ENCODE measurements at places on chromosomes 7 and 10.

DNA sequence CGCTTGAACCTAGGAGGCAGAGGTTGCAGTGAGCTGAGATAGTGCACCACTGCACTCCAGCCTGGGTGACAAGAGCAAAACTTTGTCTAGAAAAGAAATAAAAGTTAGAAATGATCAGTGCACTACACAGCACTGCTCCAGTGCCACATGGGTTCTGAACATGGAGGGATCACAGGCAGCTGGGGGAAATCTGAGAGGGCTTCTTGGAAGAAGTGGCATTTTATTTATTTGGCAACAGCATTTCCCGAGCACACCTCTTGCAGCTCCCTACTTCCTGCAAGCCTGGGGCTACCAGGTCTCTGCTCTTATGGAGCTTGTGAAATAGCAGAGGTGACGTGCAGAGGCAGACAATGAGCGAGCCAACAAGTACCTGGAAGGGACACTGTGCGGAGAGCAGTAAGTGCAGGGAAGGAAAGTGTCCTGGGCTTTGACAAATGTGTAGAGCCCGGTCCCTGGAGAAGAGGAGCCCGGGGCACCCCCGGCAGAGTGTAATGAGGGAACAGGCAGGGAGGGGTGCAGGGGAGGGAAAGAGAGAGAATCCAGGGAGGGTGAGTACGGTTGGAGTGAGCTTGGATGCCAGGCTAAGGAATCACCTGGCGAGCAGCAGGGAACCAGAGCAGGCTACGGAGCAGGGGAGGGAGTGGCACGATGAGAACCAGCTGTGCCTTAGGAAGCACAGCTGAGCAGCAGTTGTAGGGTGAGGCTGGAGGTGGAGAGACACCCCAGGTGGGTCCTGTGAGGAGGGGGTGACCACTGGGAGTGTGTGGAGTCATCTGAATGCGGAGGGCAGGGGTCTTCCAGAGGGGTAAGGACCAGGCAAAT is 104.6 kb upstream of the CTBP2 start:
- DNase-seq, result no peak

DNA sequence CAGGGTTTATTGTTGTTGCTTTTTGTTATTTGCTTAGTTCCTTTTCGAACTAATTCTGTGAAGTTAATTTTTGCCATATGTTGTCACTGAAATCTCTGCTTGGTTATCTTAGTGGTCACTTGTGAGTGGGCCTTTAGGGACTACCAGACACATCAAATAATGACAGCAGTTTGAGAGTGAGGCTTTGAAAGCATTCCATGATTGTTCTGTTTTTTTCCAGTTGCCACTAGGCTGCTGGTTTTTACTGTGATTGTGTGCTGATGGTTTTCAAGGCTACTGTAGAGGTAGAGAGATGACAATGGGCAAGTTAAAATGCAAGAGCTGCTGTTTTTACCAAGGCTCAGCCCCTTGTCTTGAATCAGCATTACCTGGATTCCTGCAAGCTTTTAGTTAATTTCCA is 20.0 kb downstream of the SEPTIN7 start:
- no peak for DNase-seq

DNA sequence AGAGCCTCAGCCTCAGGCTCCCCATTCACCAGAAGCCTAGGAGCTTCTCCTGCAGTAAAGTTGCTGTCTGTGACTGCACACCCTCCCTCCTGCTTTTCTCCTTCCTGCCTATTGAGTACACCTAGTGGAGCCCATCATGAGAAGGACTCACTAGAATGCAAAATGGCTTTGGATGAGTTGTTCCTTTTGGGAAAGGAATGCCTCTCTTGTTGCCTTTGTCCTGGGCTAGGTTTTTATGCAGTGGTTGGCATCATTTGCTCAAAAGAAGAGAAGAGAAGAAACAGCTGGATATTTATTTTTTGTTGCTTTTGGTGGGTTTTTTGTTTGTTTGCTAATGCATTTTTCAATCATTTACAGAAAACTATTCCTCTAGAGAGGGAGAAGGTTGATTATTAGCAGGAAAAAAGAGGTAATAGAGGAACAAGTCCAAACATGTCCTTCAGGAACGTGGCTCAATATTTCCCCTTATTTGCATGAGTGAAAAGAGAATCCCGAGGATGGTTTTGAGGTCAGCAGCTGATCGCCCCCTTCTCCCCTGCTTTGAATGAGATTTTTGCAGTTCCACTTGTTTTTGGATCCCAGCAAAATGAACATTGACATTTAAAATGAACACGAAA is 369.9 kb upstream of the NRP1 start:
- DNase-seq, result no peak

DNA sequence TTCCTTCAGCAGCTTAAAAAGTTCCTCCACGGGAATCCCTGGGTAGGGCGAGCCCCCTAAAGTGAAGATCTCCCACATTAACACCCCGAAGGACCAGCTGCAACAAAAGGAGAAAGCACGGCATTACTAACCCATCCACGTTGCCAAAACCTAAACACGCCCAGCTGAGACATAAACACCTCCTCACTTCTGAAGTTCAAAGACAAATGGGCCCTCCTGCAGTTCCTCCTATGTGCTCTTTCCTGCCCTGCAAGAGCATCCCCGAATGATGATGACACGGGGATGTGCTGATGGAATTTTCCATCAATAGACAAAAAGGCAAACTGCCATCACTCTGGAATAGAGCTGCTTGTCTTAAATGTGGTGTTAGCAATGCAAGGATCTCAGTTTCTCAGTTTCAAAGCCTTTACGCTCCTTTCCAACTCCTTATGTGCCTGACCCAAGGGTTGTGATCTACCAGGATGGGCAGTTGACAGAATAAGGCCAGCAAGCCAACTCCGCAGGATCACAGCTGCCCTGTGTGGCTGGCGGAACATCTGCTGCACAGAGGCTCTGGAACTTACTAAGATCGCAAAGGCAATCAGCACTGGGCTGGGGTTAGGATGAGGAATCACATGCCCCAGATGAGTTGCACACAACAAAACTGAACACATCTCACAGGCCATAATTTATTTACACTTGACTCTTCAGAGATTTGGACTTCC is 112.7 kb downstream of the FGFR2 start:
- DNase-seq, result no peak

DNA sequence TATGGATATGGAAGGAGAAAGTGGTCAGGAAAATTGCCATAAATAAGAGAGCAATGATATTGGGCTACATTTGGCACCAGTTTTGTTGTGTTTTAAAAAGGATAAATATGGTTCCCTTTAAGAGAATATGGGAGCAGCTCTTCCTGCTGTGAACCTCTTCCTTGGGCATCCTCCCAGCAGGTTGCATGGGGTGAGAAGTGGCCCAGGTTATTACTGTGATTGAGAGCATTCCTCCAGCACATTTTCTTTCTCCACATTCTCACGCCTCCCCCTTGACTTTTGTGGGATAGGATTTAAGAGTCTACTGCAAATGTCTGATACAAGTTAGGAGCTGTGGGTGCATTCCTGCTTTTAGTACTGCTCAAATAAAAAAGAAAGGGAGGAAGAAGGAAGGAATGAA is 214.8 kb downstream of the POU6F2 start:
- no peak for DNase-seq

- no peak for DNase-seq
Observed at GRCh38 chr10:4125776-4126175, 340.8 kb upstream of the KLF6 start.

DNA sequence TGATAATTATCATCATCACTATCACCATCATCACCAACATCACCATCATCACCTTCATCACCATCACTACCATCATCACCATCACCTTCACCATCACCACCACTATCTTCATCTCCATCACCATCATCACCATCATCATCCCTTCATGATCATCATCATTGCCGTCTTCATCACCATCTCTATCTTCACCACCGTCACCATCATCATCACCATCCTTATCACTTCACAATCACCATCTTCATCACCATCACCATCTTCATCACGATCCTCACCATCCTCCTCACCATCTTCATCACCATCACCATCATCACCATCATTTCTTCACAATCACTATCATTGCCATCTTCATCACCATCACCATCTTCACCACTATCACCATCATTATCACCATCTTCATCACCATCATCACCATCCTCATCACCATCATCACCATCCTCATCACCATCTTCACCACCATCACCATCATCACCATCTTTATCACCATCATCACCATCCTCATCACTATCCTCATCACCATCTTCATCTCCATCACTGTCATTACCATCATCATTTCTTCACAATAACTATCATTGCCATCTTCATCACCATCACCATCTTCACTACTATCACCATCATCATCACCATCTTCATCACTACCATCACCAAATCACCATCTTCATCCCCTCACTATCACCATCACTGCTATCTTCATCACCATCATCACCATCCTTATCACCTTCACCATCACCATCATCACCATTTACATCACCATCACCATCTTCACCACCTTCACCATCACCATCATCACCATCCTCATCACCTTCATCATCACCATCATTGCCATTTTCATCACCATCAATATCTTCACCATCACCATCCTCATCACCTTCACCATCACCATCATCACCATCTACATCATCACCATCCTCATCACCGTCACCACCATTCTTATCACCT is 72.4 kb upstream of the DNAAF5 start:
- no peak for DNase-seq

- DNase-seq, result no peak
Observed at GRCh38 chr7:127949769-127950222, 81.4 kb downstream of the LRRC4 start.

- DNase-seq, result no peak
Observed at GRCh38 chr10:122375679-122376160, 1.2 kb downstream of the PLEKHA1 start.

DNA sequence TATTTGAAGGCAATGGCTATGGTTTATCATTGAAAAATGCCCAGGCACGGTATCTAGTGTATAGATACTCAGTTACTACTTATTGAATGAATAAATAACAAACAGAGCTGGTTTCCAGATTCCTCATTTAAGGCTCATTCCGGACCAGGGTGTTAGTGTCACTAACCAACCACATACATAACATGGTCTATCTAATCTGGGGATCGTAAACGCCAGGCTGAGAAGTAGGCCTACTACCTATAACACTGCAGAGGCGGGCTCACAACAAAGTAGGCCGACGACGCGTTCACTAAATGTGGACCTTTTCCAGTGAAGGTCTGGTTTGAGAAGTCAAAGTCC is 423 bp downstream of the LSM5 start:
- DNase-seq, result no peak

- DNase-seq, result no peak
Observed at GRCh38 chr7:19442016-19442785, 266.6 kb downstream of the POLR1F start.

GRCh38 chr10:74683067-74683466 is 143.3 kb upstream of the KAT6B start:
- no peak for DNase-seq

- no peak for DNase-seq
Observed at GRCh38 chr7:141268614-141269013, 194.8 kb downstream of the TMEM178B start.

DNA sequence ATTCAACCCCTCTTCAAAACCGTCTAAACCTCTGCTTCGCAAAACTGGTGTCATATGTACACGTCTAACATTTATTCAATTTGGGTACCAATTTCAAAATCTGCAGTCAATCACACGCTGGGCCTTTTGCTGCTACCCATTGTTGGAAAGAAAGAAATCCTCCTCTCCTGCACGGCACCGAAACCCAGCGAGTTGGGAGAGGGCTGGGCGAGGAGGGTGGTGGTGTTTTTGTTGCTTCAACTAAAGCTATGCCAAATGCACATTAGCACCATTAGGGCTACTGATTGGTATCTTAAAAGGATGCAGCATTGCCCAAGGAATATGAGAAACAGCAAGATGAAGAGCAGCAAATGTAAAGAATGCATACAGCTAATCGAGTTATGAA is 7.8 kb downstream of the EBF3 start:
- no peak for DNase-seq

GRCh38 chr10:74502963-74503608 is 323.3 kb upstream of the KAT6B start:
- no peak for DNase-seq

GRCh38 chr7:50069613-50070012 is 23.4 kb downstream of the ZPBP start:
- DNase-seq, result no peak

- no peak for DNase-seq
Observed at GRCh38 chr10:132129431-132129830, 57.3 kb upstream of the DPYSL4 start.

- DNase-seq, result no peak
Observed at GRCh38 chr7:13174991-13175390, 487.6 kb downstream of the ARL4A start.

DNA sequence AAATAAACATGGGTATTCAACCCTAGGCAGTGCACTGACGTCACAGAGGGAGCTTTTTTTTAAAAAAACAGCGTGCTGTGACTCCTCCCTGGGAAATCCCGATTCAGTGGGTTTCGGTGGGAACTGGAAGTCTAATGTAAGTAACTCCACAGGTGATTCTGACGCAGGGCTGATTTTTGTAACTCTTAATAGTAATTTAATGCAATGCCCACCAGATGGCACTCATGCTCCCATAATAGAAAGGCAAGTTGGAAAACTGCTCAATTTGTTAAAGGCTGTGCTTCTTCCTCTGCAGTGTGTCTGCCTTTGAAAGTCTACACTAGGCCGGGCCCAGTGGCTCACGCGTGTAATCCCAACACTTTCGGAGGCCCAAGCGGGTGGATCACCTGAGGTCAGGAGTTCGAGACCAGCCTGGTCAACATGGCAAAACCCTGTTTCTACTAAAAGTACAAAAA is 10.9 kb upstream of the RSU1 start:
- DNase-seq, result no peak

GRCh38 chr10:505419-505818 is 184.0 kb downstream of the DIP2C start:
- DNase-seq, result no peak

GRCh38 chr10:67978749-67979148 is 94.3 kb downstream of the SIRT1 start:
- DNase-seq, result no peak

DNA sequence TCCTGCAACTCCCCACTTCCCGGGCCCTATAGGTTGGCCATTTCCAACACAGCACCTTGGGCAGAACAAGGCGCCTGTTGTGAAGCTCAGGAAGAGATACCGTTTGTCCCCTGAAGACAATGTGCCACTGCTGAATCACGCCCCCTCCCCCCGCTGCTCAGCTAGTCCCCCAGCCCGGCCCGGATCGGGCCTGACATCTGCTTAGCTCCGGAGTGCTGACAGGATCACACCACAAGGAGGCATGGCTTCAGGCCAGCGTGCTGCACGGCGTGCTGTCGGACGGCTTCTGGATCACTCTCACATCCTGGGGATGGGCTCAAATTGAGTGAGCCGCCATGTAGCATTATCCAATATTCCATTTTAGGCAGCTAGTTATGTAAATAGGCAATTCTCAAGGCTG is 62.1 kb upstream of the EFCAB10 start:
- DNase-seq, result no peak

GRCh38 chr10:131591936-131592335 is 280.4 kb upstream of the TCERG1L start:
- no peak for DNase-seq

- DNase-seq, result no peak
Observed at GRCh38 chr10:117552701-117553141, 10.2 kb downstream of the EMX2 start.

All from stimulated activated CD8-positive, alpha-beta memory T cell treated with anti-CD3 and anti-CD28 coated beads, Interleukin-4, amount 100 ng/mL, for 1 hour (primary cell).